Daoy (cell line): ENCODE measurements at places on chromosomes 3 and 15. TPM values are rescaled to one million over a fixed set of nuclear protein-coding genes. Genes with fewer than 3 reads are reported as not detected.

SLCO3A1 gene
- 2.3 and 2.9 TPM in 2 replicates for total RNA-seq

SERPINI2 gene
- not detected in 2 replicates for total RNA-seq

ADAMTS9 gene
- total RNA-seq: 3.1 and 3.3 TPM in 2 replicates

SLITRK3 gene
- total RNA-seq: not detected in 2 replicates

SLC24A5 gene
- total RNA-seq: not detected in 2 replicates

ANKRD34C gene
- total RNA-seq: not detected in 2 replicates

C3orf70 gene
- 3.6 and 4.7 TPM in 2 replicates for total RNA-seq

KLF15 gene
- 0.06 and 1.5 TPM in 2 replicates for total RNA-seq

GUCA1C gene
- total RNA-seq: not detected in 2 replicates

KBTBD13 gene
- not detected in 2 replicates for total RNA-seq
